ENCODE measurements at places on chromosomes 4 and X.

GRCh38 chr4:20646287-20646686 is 54.0 kb upstream of the PACRGL start:
- no peak for DNase-seq

DNA sequence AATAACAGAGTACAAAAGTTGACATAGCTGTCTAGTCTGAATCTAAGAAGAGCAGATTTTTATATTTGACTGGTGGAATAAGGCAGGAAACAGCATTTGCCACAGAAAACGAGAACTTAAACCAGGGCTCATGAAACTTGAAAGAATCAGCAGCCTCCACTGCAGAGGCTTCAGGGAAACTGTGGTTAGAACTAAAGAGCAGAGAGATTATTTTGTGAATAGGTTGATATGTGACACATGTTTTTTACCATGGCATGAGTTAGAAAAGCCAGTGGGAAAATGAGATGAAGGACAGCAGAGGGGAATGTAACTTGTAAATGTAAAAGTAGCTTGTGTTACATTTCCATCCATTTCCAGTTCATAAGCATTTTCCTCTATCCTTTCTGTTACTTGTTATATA is 63.7 kb upstream of the CAMK2D start:
- DNase-seq = no peak

GRCh38 chr4:122542411-122543236 is 78.2 kb downstream of the IL21 start:
- no peak for DNase-seq

GRCh38 chrX:145813081-145813480 is 4.5 kb upstream of the SLITRK2 start:
- no peak for DNase-seq

DNA sequence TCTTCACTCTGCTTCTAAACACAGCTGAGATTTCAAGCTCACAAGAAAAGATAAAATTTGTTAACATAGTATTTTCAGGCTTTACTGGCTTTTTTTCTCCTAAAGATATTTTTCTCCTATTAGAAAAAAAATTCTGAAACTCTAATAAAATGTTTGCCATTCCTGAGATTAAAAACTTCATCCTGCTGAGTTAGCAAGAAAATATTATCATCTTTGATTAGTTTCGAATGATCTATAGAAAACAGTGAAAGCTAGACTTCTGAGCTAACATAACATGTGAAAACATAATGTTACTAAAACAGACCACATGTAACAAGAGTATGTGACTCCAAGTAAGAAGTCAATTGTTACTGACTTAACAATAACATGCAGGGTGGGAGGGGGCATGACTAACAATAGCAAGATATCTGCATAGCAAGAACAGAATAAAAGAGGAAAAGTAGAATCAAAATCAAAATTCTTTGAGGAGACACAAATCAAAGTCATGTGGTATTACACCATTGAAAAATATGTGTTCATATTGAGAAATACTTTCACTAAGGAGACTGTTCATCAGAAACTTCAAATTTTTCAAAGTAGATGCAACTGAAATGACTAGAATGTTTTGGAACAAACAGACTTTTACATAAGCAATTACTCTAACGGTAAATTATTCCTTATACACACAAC is 14.5 kb downstream of the TBCK start:
- DNase-seq = no peak

DNA sequence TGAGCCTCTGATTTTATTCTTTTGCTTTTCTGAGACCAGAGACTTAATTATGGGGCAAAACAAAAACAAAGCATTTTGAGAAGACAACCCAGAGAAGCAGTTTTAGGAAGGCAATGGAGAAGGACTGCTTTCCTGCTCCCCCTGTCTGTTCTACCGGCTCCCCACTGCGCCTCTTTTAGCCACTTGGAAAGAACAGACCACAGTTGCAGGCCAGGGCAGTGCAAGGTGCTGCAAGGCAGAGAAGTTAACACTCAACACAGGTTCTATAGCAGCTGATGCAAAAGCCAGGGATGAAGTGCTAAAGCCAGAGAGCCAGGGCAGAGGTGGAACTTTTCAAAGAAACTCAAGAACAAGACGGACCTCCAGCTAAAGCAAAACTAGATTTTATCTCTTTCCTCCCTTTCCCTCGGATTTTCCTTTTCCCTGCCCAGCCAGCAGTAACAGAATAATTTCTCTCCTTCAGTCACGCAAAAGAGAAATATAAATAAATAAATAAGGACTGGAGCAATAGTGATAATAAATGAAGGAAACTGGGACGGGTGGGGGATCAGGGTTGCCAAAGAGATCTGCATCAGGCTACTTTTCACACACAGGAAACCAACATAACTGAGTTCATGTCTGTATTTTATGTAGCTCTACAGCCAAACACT is 10.4 kb downstream of the SH3RF1 start:
- DNase-seq = no peak

DNA sequence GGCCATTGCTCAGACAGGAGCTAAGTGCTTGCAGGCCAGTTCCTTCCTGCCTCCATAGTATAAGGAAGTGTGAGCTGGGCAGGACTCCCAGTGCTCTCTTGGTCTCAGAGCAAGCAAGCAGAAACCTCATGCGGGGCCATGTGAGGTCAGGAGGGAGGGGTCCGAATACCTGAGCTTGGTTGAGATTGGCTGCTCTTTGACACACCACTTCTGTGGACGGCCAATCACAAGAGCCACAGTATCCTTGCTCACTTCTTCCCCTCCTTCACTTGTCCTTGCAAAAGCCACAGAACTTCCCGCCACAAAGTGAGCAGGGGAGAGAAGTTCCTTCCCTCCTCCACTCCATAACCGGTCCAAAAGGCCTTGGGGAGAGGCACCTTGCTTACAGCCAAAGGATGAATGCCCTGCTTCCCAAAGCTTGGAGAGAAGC is 56.7 kb downstream of the PRPS1 start:
- no peak for DNase-seq

DNA sequence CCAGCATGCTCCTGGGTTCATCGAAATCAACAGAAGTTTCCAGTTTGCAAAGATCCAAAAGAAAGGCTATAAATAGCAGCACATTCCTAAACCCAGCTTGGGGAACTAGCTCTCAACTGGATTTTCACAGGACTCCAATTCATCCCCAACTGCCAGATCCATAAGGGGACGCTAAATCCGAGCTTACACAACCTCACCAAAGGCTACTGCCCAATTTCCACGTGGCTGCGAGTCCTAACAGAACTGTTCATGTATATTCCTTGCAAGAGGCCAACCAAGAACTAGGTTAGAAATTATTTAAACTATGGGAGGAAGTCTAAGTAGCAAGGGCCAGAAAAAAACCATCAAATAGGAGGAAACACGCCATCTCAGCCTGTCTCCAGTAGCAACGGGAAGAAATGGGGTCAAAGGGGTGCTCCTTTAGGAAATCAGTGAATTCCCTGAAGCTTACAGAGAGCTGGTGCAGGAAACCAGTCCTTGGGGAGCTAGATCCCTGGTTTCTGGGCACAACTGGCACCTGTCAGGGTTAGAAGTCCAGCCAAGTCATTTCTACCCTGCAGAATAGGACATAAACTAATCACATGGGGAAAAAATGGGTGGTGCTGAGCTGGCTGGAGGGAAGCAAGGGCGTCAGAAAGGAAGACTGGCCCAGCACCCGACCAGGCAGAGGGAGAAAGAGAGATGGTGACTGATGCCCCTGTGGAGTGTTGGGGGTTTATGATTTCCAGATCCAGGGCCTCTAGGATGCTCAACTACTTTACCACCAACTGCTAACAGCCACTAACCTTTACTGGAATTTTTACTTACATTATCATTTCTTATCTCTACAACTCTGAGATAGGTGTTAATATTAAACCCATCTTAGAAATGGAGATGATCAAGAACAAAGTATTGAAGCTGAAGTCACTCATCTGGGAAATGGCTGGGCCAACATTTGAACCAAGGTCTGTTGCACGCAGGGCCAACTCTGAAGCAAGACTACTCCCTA is 20.5 kb downstream of the RELL1 start:
- DNase-seq = no peak

DNA sequence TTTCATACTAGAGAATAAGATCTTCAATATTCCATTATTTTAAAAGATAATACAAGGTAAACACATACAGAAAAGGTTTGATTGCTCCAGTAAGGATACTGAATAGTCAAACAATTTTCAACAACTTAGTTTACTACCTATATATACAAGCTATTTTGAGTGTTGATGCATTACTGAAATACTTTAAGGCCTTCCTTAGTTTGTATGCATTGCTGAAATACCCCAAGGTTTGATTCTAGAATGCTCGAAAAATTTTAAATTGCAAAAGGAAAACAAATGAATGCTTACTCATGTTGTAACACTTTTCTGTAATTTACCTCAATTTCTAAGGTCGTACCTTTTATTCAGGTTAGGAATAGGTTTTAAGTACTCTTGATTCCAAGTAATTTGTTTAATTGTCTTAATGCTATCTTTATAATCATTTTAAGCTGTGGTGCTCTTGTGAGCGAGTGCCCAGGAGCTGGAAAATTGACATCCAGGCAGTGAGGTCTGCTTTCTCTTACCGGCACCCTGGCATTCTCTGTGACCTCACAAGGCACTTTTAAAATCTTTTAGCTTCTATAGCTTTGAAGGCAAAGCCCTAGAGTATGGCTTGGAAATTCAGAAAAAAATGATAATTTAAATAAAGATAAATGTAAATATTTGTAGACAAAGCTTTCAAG is 114.0 kb downstream of the BMPR1B start:
- no peak for DNase-seq

GRCh38 chrX:4091046-4091760 is 377.8 kb upstream of the PRKX start:
- no peak for DNase-seq

DNA sequence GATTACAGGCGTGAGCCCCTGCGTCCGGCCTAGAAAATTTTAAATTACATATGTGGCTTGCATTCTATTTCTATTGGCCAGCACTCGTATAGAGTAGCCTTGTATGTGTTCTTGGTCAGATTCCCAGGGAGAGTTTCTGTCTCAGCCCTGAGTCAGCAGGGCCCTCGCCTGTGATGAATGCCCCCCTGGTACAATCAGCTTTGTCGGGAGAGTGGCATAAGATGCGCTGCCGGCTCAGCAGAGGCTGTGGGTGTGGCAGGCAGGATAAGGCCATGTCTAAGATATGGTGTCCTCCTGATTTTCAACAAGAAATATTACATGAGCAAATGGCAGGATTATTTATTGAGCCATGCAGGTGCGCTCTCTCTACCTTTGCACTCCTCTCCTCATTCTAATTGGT is 1.6 kb upstream of the REELD1 start:
- DNase-seq = no peak

- no peak for DNase-seq
Observed at GRCh38 chr4:103067841-103068547, 8.6 kb downstream of the SLC9B2 start.

DNA sequence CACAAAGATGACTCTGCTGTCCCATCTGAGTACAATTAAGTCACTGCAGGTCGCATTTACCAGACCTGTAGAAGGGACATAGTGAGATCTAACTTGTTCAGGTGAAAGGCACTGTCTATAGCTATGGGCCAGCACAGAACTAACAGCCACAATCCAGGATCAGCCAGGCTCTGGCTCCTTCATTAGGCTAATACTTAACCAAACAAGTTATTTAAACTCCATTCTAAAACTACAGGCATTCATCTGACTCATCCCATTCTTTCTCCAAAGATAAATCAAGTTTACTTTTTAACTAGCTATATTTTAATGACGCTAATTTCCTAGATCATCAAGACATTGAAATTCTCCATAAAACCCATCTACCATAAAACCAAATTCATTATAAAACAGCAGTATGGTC is 62.5 kb downstream of the STX18 start:
- DNase-seq = no peak

- DNase-seq = no peak
Observed at GRCh38 chr4:113406723-113407016, 354.9 kb downstream of the CAMK2D start.

DNA sequence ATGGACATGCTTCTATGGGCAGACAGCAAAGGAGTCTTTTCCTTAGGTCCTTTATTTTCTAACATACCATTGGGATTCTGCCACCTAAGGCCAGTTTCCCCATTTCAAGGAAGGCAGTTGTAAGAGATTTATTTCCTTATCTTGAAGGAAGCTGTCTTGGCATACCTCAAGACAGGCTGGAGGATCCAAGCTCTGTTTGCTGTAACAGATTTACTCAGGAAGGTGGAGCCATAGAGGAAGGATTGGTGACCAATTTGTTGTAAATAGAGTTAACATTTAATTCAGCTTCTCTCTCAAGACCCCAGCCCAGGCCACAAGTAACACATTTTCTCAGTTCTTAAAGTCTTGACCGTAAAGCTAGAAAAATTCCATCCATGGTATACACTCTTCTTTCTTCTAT is 131.6 kb upstream of the TENM3 start:
- DNase-seq = no peak

Data from activated CD4-positive, alpha-beta T cell treated with anti-CD3 and anti-CD28 coated beads, Interleukin-2, amount 50 U/mL, for 24 hours (primary cell).